ENCODE measurements at places on chromosomes 6 and 20. TPM values are rescaled to one million over a fixed set of nuclear protein-coding genes. Genes with fewer than 3 reads are reported as not detected.
A peak's percentile ranks its signal among the peaks of the same experiment; 100 is the strongest.

GRCh38 chr6:39309942-39310531 is 4.2 kb downstream of the KCNK17 start:
- DNase-seq = peak; percentile 80

DNA sequence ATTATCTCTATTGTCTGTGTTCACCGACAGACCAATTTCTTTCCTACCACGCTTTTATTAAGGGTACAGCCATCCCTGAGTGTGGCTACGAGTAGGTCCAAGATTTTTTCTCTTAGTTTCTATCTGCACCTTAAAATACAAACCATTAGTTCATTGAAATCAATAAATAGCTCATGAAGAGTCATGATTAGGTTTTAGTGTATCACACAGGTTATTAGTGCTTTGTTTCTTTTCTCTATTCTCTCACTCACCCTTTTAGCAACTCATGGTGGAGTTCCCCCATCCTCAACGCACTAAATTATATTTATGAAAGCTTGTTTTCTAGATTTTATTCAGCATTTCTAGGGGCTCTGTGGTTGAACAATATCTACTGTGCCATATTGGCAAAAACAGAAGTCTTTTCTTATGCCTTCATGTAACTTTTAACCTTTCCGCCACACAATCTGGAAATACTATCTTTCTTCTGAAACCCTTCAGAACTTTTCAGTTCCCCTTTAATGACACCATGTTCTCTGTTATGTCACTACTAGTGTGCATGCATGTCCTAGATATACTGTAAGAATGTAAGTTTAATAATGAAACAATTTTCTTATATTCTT is 128.2 kb upstream of the LAMA2 start:
- no peak for DNase-seq

GRCh38 chr6:117326396-117326795 is 61.0 kb downstream of the VGLL2 start:
- no peak for DNase-seq

GRCh38 chr6:23566418-23566817 is 559.6 kb upstream of the NRSN1 start:
- no peak for DNase-seq

DNA sequence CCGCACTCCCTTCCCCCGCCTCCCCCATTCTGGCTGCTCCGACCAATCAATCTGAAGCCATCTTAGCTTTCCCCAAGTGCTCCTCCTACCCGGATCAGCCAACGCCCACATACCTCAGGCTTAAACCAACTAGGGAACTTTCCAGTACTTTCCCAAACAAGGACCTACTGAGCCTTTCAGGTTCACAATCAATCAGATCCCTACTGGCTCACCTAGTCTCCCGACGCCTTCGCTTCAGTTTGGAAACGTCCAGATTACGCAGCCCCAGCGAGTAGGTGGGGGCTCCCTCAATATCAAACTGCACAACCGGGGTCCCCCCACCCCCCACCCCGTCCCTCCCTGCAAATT is 432 bp downstream of the HSPA1L start:
- peak; percentile 94 for DNase-seq

GRCh38 chr6:91094341-91094740 is 507.5 kb upstream of the MAP3K7 start:
- DNase-seq = no peak

DNA sequence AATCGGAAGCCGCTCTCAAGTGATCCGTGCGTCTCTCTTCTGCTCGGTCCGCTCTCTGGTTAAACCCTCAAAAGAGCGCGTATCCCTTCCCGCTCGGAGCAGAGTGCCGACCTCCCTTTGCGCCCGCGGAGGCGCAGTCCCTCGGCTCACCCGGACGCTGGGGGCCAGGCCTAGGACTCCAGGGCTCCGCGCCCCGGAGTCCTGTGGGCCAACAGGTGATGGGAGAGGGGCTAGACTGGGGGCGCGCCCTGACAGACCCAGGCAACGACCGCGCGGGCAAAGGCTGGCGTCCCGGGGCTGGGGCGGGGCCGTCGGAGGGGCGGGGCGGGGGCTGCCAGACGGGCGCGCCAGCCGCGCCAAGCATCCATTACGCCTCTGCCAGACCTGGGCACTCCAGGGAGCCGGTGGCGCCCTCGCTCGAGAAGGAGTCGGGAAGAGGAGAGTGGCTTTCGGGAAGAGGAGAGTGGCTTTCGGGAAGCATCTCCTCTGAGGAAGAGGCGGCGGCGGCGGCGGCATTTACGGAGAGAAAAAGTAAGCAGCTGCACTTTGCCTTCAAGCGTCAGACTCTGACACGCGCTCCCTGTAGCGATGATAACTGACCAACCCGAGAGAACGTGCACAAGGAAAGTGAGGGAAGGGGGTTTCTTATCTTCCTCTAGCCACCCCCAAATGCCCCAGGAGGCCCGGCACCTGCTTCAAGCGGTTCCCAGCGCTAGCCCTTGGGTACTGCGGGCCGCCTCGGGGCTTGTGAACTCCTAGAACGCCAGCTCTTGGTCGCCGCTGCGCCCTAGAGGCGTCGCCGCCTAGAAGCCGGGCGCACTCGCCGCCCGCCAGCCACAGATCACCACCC is 2.6 kb downstream of the EPHA7 start:
- DNase-seq = peak; percentile 43

DNA sequence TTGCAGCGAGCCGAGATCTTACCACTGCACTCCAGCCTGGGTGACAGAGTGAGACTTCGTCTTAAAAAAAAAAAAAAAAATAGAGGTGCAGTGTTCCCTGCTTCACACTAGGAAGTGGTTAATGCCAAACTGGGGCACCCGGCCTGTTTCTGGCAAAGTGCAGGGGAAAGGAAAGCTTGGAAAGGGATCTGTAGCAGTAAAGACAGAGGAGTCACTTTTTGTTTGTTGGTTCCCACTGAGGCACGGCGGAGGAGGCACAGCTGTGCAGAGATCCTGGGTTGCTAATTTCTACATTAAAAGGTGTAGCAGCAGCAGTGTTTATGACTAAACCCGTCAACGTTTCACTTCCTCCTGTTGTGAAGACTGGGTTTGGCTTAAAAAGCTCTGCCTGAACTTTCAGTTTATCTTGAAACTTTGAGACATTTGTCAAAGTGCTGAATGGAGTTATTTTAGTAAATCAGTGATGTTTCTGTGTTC is 125.6 kb downstream of the CARMIL1 start:
- DNase-seq = no peak

- DNase-seq = no peak
These were observed 43.5 kb downstream of the PREX1 start for GRCh38 chr20:48784273-48784641.

DNA sequence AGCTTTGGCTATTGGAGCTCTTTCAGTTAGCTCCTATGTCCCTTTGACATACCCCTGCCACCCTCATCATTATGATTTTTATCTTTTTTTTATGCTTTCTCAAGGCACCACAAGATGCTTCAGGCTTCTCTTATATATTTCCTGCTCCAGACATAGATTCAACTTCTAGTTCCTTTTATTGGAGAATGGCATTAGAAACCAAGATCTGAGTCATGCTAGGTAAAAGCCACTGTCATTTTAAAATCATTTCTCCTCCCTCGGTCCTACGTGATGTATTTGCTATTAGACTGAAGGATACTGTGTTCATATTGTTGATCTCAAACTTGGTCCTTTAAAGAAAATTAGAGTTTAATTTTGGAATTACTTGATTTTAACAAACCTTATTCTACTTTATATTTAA is 8.3 kb downstream of the TENT5A start:
- no peak for DNase-seq

DNA sequence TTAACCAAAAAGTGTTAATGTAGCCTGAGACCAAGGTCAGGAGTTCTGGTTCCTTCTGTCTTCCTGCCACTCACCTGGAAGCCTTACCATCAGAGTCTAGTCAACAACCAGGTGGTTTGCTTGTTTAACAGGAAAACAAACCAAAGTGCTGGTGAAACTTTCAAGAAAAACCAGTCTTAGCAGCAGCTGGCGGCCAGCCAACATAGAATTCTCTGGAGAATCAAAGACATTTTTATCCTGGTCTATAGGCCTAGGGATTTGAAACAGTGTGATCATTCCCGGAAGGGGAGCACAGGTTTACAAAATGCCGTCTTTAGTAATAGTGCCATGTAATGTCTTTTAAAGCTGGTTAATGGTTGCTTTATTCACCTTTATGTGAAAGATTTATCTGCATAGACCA is 146.6 kb upstream of the AKIRIN2 start:
- no peak for DNase-seq

DNA sequence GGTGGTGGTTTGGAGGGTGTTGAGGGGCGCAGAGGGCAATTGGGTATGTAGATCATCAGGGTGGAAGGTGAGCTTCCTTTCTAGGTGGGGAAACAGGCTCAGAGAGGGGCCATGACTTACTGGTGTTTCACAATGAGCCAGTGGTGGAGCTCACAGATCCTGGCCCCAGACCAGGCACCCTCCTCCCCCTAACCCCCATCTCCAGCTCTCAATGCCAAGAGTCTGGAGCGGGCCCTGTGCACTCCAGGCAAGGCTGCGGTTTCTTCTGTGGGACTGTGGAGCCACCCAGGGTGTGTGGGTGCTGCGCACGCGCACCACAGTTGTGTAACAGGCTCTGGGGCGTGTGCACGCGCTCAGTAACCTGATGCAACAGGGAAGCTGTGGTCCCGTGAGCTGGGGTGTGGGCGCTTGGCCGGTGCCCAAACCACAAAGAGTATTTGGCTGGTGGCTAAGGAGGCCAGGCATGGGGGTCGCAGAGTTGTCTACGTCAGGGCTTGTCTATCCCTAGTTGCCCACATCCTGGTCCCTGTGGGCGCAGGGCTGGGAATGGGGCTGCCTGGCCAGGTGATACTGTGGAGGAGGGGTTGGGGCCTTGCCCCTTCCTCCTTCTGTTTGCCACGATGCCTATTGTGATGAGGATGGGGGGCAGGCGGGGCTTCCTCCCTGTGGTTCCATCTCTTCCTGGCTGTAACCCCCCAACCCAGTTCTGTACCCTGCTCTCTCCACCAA is 37.5 kb upstream of the MRPS18A start:
- no peak for DNase-seq

- no peak for DNase-seq
These were observed 40.4 kb upstream of the ARG1 start for GRCh38 chr6:131532580-131533039.

GRCh38 chr6:147709396-147710272 is 201.1 kb downstream of the SAMD5 start:
- no peak for DNase-seq

The BPI gene
- total RNA-seq = not detected

The TRIM10 gene
- not detected for total RNA-seq

The TEAD3 gene
- 3.8 TPM for total RNA-seq

The GHRH gene
- not detected for total RNA-seq

The VIP gene
- total RNA-seq = 5.2 TPM

The PCMTD2 gene
- total RNA-seq = 71.0 TPM

The SNPH gene
- 116 TPM for total RNA-seq

Data from dorsolateral prefrontal cortex (tissue), 122 donors.